ENCODE measurements at places on chromosomes 13 and 19.

DNA sequence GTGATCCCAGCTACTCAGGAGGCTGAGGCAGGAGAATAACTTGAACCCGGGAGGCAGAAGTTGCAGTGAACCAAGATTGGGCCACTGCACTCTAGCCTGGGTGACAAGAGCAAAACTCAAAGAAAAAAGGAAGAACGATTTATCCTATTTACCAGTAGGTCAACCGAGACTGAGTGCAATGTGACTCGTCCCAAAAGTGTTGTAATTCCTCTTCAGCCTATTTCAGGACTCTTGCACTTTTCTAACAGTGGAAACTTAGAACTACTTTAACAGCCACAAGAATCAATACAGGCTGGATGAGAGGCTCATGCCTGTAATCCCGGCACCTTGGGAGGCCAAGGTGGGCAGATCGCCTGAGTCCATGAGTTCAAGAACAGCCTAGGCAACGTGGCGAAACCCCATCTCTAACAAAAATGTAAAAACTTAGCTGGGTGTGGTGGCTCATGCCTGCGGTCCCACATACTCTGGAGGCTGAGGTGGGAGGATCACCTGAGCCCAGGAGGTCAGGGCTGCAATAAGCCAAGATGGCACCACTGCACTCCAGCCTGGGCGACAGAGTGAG, 4.3 kb upstream of the NR1H2 start:
- DNase-seq, result no peak

DNA sequence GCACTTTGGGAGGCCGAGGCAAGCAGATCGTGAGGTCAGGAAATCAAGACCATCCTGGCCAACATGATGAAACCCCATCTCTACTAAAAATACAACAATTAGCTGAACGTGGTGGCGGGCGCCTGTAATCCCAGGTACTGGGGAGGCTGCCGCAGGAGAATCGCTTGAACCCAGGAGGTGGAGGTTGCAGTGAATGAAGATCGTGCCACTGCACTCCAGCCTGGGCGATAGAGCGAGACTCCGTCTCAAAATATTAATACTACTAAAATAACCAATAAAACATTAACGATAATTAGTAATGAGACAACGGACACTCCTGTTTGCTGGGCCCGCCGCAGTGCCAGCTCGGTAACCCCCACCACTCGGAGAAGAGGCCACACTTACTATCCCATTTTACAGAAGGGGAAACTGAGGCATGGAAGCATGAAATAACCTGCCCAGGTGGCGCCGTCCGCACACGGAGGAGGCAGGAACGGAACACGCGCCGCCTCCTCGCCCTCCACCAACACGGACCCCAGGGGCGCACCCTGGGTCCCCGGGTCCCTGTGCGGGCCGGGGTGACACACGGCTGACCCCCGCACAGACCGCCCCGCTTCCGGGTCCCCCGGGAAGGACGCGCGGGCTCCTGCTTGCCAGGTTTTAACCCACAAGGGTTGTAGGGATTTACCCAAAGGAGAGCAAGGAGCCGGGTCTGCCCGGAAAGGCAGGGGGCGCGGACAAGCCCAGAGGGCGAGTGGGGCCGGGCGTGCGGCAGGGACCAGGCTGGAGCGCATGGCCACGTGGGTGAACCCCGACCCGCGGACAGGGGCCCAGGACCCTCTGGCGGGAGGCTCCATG, 1.6 kb downstream of the R3HDM4 start:
- DNase-seq, result no peak

DNA sequence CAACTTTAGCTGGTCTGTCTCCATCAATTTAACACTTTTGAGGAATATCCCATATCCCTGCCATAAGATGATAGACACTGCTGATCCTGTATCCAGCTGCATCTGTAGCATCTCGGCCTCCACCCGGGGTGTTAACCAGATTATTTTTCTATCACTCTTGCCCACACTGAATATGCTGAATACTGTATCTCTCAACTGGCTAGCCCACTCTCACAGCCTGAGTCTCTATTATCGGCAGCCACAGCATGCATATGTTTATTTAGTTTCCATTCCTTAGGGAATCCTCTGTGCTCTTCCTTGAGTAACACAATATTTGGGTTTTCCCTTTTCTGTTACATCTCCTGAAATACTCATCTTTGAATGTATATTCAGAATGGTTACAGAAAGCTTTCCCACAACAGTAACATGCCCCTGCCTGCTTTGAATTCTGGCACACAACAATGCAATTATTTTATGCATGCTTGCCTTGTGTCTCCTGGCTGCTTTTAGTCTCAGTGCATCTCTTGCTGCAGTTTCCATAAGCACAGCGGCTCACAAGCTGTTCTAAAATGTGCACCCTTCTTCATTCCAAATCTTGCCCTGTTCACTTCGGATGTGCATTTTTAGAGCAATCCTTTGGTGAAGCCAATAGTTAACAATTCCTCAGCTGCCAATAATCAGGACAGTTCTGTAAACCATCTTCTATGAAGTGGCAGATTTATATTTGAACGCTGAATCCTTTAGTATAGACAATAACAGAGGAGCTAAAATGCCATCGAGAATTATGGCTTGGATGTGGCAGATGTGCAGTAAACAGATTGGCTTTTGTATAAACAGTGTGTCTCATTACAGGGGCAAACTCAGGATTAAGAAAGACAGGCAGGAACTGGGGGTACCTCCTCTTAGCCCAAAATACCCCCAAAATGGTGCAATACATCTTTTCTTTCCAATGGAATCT, 261.9 kb upstream of the SOX21 start:
- DNase-seq, result no peak

DNA sequence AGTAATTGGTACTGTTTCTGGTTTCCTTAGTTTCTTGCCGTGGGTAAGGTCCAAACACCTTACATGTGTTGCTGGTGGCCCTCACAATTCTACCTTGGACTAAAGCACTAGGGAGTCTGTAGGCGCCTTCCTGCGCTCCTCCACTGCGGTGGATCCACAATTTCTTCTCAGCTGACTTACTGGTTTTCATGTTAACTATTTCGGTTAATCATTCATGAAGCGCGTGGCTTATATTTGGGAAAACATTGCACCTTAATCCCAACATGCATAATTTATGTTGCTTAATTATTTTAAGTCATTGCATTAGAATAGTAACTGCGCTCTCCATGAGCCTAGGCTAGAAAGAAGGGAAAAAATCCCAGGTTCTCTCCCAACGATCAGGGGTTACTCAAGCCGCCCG, 37.7 kb downstream of the ARHGEF7 start:
- DNase-seq, result no peak

- no peak for DNase-seq
These were observed 282.5 kb downstream of the ATP8A2 start for GRCh38 chr13:25654322-25654721.

All from fibroblast of the aortic adventitia (primary cell).